Activated T-helper 17 cell treated with anti-CD3 and anti-CD28 coated beads, Interleukin-2, amount 50 U/mL, for 72 hours (primary cell): ENCODE measurements at places on chromosomes 6 and 20.

DNA sequence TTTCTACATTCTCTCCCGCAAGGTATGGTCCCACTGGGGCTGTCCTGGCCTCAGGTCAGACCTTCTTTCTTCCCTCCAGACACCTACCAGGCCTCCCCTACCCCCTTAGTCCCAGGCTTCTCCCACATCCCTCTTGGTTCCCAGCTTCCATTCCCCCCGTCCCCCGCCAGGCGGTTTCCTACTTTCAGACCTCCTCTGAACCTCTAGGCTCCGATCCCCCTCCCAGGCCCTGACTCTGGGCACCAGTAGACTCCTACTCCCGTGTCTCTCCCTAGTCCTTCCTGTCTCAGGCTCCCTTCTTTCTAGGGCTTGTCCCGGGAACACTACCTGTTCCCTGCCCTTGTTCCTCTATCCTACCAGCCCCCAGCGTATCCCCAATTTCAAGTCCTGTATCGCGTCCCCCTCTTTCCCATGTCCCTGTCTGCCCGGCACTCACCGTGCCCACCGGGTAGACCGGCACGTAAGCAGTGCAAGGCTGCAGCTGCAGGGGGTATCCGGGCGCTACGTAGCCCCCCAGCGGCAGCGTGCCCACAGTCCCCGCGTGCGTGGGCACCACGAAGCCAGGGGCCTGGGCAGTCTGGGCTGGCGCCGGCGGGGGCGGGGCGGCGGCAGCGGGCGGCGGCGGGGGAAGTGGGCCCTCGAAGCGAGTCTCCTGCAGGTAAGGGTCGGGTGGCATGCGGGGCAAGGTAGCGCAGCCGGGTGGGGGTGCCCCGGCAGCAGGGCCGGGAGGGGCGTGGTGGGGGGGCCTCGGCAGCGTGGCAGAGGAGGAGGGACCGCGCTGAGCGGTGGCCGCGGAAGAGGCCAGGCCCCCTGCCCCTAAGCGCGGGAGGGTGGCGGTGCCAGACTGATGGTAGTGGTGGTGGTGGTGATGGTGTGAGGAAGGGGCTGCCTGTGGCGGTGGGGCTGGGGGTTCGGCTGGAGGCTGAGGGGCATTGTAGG lies 1.5 kb downstream of the PRRT1 start:
- no peak for ATAC-seq

DNA sequence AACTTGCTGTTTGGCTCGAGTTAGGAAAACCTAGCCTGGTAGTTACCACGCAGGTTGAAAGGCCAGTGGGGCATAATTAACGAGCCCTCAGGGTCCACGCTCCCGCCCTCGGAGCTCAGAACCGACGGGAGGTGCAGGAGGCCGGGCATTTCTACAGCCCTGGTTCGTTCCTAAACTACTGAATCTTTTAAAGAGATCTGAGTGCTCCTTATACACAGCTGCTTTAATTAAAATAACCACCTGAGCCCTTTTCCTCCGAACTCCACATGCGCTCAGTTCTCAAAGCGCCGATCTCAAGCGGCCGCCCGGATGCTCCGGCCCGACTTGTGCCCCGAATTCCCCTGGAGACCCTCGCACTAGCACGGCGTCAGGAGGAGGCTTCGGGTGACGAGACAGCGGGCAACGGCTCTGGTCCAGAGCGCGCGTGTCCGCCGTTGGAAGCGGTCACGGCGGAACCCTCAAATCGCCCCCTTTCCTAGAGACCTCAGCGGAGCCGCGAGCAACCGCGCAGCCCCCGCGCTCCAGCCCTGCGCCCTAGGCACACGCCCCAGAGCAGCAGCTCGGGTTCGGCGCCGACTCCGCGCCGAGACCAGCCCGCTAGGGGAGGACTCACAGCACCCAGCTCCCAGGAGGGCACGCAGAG lies 397 bp downstream of the WDR27 start:
- peak; percentile 2 for ATAC-seq

DNA sequence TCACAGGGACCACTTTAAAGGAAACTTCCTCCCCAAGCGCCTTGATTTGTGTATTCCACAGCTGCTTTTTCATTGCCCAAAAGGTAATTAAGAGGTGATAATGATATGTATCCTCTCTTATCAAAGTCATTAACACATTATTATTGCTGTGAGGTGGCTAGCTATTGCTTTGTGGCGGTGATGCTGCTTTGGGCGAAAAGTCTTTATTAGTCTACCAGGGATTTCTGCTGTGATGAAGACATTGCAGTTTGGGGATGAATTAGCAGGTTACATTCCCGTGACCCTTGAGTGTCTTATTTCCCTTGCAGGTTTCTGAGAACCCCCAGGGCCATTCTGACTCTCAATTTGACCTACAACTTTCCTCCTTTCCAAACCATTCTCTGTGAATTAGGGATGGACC lies 143.4 kb upstream of the SOX4 start:
- ATAC-seq, result no peak

- ATAC-seq, result no peak
These were observed 12.9 kb upstream of the DSP start for GRCh38 chr6:7528565-7528964.

DNA sequence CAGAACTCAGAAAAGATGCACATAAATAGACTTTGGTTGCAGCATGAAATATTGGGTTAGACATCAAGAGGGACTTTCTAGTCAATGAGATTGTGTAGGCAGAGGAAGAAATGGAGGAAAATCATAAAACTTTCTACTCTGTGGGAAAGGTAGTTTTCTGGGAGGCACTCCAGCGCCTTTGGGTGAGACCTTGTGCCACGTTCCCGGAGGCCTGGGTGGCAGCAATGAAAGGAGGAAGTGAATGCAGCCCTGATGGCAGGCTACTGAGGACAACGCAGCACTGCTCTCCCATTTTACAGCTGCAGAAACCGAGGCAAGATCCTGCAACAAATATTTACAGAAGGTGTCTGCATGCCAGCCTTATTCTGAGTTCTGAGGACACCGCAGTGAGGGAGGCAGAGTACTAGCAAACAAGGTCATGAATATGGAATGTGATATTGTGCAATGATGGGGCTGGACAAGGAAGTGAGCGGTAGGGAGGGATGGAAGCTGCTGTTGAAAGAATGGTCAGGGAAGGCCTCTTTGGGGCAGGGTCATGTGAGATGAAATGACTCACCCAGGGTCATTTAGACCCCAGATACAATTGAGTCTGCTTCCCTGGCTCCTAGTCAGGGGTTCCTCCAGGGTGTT lies 159.1 kb downstream of the TFAP2C start:
- ATAC-seq, result no peak

DNA sequence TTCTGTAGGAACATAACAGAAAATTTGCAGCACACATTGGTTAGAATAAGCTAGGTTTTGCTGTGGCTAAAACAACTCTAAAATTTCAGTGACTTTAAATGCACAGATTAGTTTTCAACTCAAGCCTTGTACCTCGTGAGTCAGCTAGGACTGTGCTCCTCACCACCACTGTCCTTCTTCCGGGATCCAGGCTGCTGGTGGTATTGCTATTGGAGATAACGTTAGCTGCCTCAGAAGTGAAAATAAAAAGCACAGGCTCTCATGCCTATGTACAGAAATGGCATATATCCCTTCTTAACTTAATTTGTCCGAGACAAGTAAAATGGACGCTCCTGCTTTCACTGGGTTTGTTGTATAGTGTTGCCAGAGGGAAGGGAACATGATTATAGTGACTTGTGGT lies 931.1 kb upstream of the EYS start:
- ATAC-seq, result no peak

DNA sequence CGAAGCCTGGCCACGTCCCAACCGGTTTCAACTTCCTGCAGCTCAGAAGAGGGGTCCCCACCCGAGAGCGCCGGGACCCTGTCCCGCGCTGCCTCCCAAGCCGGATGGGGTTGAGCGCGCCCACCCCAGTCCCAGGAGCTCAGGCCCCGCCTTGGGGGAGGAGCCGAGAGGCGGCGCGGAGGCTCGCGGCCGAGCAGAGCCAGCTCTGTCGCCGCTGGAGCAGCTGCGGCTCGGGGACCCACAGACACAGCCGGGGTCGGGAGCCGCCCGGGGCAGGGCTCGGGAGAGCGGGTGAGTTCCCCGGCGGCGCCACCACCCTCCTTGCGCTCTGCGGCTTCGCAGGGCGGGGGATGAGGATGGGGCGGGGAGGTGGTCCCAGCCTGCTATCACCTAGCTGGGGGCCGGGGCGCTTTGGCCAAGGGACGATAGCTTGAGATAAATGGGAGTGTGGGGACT lies at the start of gene PPP1R16B:
Gene PPP1R16B, plus strand, starts transcription at position 196 of the 456 bp plus-strand sequence. CDS start 30,229 bp downstream, outside the sequence.
- ATAC-seq, result peak; percentile 80

DNA sequence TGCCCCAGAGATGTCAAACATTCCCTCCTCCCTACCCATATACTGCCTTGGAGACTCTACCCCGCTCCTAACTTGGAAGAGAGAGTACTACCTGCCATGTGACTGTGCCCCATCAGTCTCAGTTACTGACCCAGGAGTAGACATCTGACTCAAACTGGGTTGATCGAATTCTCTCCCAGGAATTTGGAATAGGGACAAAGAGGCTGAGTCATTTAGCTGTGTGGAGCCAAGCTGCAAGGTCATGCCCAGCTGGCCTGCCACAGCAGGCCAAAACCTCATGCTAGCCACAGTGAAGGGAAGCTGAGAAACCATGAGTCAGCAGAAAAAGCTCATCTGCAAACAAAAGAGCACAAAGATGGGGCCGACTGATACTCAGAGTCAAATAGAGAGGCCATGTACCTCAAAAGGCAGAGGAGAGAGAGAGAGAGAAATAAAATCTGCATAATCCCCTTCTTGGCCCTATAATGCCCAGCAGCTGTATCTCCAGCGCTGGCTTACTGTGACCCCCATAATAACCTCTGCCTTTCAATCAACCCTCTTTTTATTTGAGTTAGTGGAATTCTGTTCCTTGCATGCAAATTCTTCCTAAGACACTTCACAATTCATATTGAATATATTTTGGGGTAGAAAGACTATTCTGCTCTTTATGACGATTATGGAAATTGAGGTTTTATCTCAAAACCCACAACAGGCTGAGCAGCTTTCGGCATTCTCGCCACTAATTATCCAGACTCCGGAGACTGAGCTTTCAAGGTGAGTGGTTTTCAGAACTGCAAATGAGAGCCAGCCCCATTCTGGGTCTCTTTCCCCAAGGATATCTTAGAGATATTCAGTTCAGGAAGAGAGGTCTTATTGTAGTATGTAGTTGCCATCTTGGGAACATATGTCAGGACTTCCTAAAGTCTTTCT lies 21.4 kb upstream of the AKIRIN2 start:
- peak; percentile 62 for ATAC-seq

DNA sequence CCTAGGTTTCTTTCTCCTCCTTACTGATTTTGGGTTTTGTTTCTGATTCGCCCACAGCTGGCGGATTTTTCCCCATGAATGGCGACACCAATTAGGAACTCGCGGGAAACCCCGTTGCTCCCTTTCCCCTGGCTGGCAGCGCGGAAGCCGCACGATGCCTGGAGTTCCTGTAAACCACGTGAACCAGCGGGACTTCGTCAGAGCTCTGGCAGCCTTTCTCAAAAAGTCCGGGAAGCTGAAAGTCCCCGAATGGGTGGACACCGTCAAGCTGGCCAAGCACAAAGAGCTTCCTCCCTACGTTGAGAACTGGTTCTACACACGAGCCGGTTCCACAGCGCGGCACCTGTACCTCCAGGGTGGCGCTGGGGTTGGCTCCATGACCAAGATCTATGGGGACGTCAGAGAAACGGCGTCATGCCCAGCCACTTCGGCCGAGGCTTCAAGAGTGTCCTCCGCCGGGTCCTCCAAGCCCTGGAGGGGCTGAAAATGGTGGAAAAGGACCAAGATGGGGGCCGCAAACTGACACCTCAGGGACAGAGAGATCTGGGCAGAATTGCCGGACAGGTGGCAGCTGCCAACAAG lies 3.2 kb upstream of the SEC23B start:
- ATAC-seq, result no peak

DNA sequence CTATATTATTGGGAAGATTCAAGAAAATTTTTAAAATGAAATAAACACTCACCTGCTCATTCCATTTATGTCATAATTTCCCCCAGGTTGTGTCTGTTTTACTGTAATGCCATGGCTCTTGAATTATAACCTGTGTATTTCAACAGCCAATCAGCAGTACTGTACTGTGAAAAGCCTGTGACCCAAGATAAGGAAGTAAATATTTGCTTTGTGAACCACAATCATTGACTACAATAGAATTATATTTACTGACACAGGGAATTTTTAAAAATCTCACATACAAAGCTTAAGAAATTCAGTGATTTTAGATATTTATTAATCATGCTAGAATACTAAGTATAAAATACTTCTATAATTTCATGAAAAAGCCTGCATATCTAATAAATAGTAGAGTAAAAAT lies 6.0 kb downstream of the RGS17 start:
- ATAC-seq, result no peak

DNA sequence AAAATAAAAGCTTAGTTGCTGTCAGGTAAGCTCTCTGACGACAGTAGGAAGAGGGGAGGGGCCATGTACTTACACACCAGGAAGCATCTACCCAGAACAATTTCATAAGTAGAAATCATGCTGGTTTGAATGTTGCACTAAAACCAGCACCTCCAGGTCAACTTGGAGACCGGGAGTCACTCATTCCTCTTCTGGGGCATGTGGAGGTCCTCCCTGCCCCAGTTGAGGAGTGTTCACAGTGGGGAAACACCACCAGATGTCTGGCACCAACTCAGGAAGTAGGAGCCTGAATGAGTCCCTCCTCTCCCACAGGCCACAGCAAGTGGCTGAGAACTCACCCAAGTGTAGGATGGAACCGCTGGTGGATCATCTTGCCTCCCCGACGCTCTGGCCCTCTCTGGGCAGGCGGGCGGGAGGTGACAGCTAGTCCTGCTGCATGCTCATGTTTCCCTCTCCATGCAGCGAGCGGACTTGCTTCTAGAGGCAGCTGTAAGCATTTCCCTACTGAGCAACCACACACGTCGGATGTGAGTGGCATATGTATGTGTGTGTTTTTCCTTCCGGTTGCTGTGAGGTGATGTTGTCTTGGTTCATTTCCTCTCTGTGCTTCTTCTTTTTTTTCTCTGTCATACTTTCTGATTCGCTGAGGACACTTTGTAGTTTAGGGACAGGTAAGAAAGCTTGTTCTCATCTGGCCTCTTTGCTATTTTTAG lies 149.5 kb upstream of the NEDD9 start:
- ATAC-seq, result peak; percentile 89

- ATAC-seq, result peak; percentile 71
These were observed 35.8 kb upstream of the FAM83D start for GRCh38 chr20:38890497-38890818.

- ATAC-seq, result no peak
These were observed 25.3 kb downstream of the FOXO3 start for GRCh38 chr6:108585921-108586536.
